ENCODE measurements at places on chromosomes 2 and 18.

- no peak for DNase-seq
These were observed 14.7 kb upstream of the CIDEA start for GRCh38 chr18:12239431-12239830.

DNA sequence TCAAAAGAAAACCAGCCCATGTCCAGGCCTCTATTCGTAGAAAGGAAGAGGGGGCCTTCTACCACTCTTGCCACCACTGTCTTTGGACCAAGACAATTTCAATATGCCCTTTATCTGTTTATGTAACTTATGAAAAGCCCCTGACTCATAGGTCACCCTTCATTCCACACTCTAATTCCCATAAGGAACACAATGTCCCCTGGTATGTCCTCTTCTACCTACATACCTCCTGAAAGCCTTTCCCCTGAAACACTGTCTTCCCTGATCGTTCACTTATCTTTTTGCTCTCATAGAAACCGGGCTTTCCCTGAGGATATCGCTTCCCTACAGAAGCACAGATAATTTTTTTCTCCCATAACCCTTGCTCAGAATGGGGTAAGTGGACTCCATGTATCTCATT lies 13.3 kb downstream of the EIF2AK3 start:
- no peak for DNase-seq

GRCh38 chr18:78891185-78891762 lies 88.3 kb upstream of the SALL3 start:
- no peak for DNase-seq

DNA sequence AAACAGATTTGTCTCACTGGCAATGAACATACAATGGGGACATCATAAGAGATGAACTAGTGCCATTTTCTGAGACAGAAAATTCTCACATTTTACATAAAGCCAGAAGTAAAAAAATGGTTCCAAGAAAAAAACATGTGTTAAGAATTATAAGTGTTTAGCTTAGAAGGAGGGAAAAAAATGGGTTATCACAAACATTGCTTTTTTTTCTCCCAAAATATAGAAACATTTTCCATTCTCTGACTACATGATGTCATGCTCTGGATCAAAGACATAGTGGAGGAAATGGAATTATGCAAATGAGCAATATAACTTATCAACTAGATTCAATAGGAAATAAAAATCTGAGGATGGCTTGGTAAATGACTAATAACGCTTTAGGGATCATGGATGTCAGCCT lies 49.8 kb downstream of the SPATS2L start:
- no peak for DNase-seq

- DNase-seq, result no peak
These were observed 32.4 kb upstream of the ATL2 start for GRCh38 chr2:38409156-38410102.

DNA sequence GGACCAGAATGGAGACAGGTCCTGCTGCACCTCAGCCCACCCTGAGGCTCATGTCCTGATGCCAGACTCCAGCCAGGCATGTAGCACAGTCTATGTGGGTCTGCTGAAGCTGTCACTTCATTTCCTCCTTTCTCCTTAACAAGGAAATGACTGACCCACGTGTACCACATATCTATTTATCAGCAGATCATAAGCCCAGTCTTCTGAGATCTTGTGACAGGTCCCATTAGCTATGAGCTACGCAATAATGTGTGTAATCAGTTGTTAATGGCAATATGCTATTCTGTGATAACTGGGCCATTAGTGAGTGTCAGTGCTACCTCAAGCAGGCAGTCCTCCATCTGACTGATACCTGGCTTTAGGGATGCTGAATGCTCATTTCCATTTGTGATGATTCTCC lies 615.3 kb downstream of the BCL11A start:
- no peak for DNase-seq

DNA sequence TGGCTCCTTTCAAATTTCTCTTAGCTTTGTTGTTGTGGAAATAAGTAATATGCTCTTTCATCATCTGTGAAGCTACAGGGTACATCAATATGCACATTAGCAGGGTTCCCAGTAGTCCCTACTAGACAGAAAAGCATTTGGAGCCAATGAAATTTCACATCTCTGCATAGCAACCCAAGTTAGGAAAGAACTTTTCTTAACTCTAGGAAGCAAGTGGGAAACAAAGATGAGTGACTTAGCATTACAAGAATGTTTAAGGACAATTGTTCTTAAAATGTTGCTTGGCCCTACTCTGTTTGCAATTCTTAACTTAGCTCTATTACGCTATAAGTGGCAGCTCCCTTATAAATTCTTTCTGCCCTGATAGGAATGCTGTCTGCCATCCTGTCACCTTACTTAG lies 39.6 kb downstream of the ZEB2 start:
- DNase-seq, result no peak

DNA sequence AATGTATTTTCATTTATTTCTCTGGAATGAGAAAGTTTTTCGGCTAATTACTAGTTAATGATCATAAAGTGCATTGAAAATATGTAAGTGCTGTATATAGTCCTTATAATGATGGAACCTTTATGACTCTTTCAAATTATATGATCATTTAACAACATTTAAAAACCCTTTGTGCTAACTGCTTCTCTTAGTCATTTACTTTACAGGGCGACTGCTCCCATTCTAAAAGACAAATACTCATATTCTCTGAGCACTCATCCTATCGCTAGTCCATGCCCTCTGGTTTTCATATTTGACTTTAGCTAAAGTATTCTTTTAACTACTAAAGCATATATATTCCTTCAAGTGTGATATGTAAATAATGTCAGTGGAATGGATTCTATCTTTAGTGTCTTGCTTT lies 168.2 kb downstream of the CDH7 start:
- no peak for DNase-seq

DNA sequence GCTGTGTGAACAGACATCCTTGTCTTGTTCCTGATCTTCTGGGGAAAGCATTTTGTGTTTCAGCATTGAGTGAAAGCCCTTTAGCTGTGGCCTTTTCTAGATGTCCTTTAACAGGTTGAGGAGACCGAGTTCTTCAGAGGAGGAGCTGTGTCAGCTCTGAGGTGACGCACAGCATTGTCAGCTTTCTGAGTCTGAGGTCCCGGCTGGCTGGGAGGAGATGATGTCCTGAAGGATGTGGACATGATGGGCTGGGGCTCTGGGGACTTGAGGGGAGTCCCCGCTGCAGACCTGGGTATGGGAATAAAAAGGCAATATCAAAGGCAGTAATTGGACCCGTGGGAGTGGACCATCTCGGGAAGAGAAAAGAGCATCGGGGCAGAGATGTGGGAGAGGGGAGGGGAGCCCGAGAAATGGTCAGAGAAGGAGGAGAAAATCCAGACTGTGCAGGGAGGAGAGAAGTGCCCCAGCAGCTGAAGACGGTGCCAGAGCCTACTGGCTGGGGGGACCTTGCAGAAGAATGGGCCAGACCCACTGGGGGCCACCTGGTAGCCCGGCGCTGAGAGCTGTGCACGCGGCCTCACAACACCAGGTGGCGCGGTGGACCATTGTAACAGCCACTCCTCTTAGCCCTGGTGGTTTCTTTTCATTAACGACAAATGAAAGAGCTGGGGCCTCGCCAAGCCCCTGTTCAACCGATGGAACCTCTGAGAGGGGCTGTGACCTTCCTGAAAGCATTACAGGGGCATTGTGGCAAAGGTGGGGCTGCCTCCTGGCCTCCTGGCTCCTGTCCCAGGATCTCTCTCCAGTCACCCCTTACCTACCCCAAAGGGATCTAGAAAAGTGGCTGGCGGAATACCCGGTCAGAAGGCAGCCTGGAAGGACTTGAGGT lies 61.6 kb downstream of the ST3GAL5 start:
- peak; percentile 48 for DNase-seq

- DNase-seq, result no peak
These were observed 103.6 kb downstream of the NXPH2 start for GRCh38 chr2:138676619-138677021.

DNA sequence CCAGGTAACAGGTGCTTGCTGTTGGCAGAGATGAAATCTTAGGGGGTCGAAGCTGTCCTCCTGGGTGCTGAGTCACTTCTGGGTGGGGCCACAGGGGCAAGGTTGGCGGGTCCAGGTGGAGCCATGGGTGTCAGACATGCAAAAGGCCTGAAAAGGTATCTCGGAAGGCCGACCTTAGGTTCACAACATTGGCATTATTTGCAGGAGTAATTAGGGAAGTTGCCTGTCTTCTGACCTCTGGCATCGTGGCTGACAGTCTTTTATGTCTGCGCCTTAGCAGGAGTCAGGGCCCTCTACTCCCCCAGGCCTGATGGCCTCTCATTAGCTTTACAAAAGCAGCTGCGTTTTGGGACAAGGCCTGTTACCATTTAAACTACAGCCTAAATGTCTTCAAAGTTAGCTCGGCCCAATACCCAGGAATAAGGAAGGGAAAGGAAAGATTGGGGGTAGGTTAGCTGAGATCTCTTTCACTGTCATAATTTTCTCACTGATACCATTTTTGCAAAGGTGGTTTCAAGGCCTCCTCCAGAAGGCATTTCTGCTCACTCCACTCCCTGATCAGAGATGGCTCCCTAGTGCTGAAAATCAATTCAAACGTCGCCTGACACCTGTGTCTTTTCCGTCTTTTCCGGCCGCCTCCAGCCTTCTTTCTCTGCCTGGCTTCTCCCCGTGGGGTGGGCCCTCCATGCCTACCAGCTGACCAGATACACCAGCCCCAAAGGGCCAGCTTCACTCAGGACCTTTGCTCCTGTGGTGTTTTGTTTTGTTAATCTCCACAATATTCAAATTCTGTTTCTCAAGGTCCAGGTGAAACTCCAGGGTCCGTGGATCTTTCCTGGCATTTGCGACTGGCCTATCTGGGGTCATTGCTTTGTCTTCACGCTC lies 90.8 kb downstream of the RHOB start:
- DNase-seq, result no peak

- DNase-seq, result no peak
These were observed 793.2 kb downstream of the SUCLG1 start for GRCh38 chr2:83665894-83666293.

DNA sequence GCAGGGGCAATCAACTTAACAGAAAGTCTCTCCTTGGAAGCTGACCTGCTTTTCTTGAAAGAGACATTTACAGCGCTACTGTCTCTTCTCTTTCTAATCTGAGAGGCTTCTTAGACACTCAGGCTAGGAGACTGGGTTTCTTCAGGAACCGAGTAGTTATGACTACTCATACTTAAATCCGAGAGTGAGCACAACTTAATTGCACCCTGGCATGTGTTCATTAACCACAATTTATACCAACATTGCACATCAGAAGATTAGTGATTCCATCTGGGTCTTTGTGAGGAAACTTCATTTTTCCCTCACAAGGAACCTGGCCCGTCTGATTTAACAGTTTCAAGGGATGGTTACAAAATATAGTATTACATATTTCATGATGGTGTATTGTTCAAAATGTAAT lies 176.9 kb downstream of the UBE2E3 start:
- no peak for DNase-seq

Measured in HCEC 1CT (cell line).